ENCODE measurements at places on chromosomes 1 and 21.

- no peaks in the 10 kb centered on the region for H3K36me3 ChIP-seq
- H3K4me1 ChIP-seq: no peaks in the 10 kb centered on the region
- H3K27me3 ChIP-seq: no peaks in the 10 kb centered on the region
- no peak overlapping the region for H3K27ac ChIP-seq
- no peak overlapping the region for H3K4me3 ChIP-seq
These were observed 126.7 kb downstream of the GDAP2 start for GRCh38 chr1:117802531-117803257.

GRCh38 chr1:244896550-244896949 lies 32.2 kb upstream of the HNRNPU start:
- H3K4me3 ChIP-seq: no peak overlapping the region
- H3K36me3 ChIP-seq: no peaks in the 10 kb centered on the region
- H3K27me3 ChIP-seq: no peaks in the 10 kb centered on the region
- DNase-seq: no peak

DNA sequence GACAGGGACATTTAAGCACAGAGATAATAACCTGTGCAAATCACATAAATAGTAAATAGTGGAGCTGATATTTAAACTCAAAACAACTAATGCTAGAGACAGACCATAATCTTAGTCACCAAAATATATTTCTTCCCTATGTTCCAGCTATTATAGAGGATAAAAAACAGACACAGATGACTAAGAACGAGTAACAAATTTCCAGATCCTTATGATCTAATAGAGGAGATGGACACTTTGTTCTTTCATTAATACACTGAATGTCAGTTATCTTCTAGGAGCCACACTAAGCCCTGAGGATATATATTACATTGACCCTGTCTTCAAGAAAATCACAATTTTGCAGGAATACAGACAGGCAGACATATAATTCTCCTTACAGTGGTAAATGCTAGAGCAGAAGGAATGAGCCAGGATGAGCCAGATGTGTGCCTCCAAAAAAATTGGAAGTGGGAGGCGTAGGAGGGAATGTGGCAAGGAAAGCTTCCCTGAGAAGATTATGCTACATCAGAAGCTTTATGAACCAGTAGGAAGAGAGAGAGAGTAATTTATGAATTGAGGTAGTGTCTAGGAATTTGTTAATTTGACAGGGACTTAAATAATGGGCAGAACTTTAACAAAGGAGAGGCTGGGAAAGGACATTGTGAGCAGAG lies 395.4 kb upstream of the BEND5 start:
- H3K36me3 ChIP-seq: no peaks in the 10 kb centered on the region
- H3K27ac ChIP-seq: no peak overlapping the region
- H3K4me3 ChIP-seq: no peak overlapping the region
- H3K4me1 ChIP-seq: no peaks in the 10 kb centered on the region
- H3K27me3 ChIP-seq: no peaks in the 10 kb centered on the region

- no peaks in the 10 kb centered on the region for H3K36me3 ChIP-seq
- H3K27ac ChIP-seq: no peak overlapping the region
- H3K4me1 ChIP-seq: no peaks in the 10 kb centered on the region
- no peak for DNase-seq
These were observed 305.6 kb upstream of the LYPLAL1 start for GRCh38 chr1:218867941-218868626.

- DNase-seq: peak; percentile 53
- no peak overlapping the region for H3K4me3 ChIP-seq
- no peaks in the 10 kb centered on the region for H3K4me1 ChIP-seq
- no peaks in the 10 kb centered on the region for H3K36me3 ChIP-seq
These were observed 45.9 kb downstream of the WDR4 start for GRCh38 chr21:42833439-42833815.

DNA sequence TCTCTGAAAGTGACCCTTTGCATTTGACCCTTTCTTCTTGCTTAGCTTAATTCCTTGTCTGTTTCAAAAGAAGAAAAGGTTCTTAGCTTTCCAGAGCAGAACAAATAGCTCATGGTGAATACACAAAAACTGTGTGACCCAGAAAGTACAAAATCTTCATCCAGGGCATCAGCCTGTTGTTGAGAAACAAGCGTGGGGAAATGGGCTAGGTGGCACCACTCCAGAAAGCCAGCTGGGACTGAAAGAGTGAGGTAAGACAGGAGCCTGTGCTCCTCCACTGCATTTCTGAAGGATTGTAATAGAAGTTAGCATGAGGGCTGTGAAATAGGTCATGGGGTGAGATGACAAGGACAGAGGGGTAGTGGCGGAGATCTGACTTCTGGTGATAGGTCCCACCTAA lies 45.8 kb downstream of the CYP2J2 start:
- H3K36me3 ChIP-seq: no peaks in the 10 kb centered on the region
- no peak for DNase-seq
- H3K27ac ChIP-seq: no peak overlapping the region
- no peak overlapping the region for H3K4me3 ChIP-seq

- no peaks in the 10 kb centered on the region for H3K36me3 ChIP-seq
- no peaks in the 10 kb centered on the region for H3K4me1 ChIP-seq
- no peak for DNase-seq
- H3K27me3 ChIP-seq: no peaks in the 10 kb centered on the region
These were observed 272.3 kb upstream of the C1orf105 start for GRCh38 chr1:172148213-172148612.

- no peak overlapping the region for H3K27ac ChIP-seq
- no peaks in the 10 kb centered on the region for H3K27me3 ChIP-seq
- H3K4me1 ChIP-seq: no peaks in the 10 kb centered on the region
- DNase-seq: no peak
These were observed 64.8 kb upstream of the GNG4 start for GRCh38 chr1:235714205-235714897.

DNA sequence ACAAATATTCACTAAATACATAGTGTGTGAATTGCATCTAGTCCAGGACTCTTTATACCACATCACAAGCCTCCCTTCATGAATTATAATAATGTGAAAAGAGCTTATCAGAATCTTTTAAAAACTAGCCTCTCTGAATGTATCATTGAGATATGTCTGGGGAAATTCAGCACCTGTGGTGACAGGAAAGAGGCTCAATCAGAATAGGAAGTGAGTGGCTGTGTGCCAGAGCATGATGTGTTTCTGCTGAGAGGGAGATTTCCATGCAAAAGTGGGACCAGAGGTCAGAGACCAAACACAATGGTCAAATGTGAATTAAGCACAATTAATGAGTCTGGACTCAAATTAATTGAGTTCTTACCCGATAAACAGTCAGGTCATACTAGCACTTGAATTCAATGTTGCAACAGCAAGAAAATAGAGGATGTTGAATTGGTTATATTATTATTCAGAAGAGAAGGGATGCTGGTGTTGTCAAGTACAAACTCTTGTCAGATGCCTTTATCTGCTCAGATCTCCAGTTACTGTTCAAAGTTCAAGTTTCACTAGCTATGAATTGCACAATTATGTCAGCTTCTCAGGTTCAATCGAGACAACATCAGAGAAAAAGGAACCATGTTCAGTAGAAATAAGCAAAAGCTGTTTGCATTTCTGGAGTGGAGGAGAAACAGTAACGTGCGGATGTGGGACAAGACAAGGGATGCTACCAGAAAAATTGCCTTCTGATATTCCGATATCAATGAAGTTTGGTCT lies 226.2 kb downstream of the ZNF326 start:
- DNase-seq: no peak
- no peaks in the 10 kb centered on the region for H3K27me3 ChIP-seq
- no peak overlapping the region for H3K4me3 ChIP-seq
- no peaks in the 10 kb centered on the region for H3K4me1 ChIP-seq
- no peaks in the 10 kb centered on the region for H3K36me3 ChIP-seq
- H3K27ac ChIP-seq: peak overlapping the region; percentile 53

Data from colonic mucosa (tissue), 4 donors.